IPS DF 6.9 (cell line): ENCODE measurements at places on chromosomes 2 and 18.

DNA sequence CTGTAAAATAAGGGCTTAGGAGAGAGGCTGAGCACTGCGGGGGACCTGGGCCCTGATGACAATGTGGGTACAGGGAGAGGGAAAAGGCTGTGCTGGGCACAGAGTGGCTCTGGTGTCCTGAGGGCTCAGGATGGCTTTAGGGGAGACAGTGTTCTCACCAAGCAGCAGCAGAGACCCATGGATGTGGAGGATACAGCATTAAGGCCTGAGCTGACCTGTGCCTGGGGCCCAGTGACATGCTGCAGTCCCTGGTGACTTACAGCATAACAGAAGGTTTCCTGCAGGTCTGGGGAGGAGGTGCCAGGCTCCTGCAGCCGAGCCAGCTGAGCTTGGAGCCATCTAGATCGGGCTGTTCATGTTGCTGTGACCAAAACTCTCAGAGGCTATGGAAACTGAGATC is 191.3 kb upstream of the SMAD2 start:
- H3K4me3 ChIP-seq = no peak overlapping the region
- no peaks in the 10 kb centered on the region for H3K27me3 ChIP-seq
- DNase-seq = no peak
- H3K36me3 ChIP-seq = no peaks in the 10 kb centered on the region
- H3K27ac ChIP-seq = no peak overlapping the region

DNA sequence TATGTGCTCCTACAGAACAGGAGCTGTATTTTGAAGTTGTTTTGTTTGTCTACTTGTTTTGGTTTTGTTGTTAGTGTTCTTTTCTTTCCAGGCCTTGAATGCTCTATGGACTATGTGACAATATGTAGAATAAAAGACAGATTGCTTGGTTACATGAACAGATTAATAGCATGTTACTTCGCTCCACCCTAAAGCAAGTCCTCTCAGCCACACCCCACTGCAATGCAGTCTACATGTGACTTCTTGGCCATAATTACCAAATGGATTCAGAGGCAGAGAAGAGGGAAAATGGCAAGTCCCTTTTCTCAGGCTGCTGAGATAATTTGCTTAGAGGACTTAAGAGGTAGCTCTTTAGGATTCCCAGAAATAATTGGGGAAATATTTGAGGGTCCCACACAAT is 123.2 kb upstream of the CYP1B1 start:
- H3K4me1 ChIP-seq = no peaks in the 10 kb centered on the region
- DNase-seq = no peak
- no peak overlapping the region for H3K4me3 ChIP-seq
- no peaks in the 10 kb centered on the region for H3K36me3 ChIP-seq
- no peak overlapping the region for H3K27ac ChIP-seq
- H3K27me3 ChIP-seq = no peaks in the 10 kb centered on the region

DNA sequence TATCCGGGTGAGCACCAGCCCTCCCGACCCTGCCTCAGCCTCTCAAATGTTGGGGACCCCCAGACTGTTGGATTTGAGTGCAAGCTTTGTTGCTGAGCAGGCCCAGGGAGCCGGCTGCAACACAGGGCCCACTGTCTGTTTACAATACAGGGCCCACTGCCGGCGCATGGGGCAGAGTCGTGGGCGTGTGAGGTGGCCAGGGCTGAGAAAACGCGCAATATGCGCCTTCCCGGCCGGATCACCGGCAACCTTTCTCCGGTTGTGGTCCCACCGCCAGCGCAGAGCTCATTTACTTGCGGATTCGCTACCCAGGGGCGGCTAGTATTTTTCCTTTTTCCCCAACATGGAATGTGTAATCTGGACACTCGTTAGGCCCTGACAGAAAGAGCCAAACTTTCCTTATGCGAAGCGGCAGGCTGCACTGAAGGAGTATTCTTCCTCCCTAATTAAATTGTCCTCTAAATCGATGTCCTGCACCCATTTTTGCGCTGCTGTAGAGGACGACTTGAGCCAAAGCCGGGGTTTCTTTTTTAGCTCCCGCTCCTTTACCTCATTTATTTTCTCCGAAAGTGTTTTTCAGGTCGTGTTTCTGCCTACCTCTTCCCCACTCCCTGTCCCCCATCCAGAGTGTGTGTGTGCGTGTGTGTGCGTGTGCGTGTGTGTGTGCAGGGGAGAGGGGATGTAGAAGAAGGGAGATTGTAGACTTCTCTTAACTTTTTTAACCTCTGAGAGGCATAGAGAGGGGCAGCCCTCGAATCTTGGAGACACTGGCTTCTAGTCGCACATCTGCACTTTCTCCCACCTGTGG is 2.7 kb downstream of the OTX1 start:
- H3K27me3 ChIP-seq = peaks cover 81% of the 10 kb centered on the region
- H3K27ac ChIP-seq = no peak overlapping the region
- peaks cover 4% of the 10 kb centered on the region; the same call in 1 of the 2 replicates for H3K36me3 ChIP-seq
- DNase-seq = no peak
- H3K4me3 ChIP-seq = no peak overlapping the region; the same call in 1 of the 2 replicates

- no peak overlapping the region for H3K27ac ChIP-seq
- peaks cover 33% of the 10 kb centered on the region for H3K36me3 ChIP-seq
- H3K27me3 ChIP-seq = no peaks in the 10 kb centered on the region
- no peak for DNase-seq
Observed at GRCh38 chr18:79736230-79736629, 56.6 kb downstream of the CTDP1 start.

- DNase-seq = no peak
- H3K4me3 ChIP-seq = peak overlapping the region; percentile 55
- no peaks in the 10 kb centered on the region for H3K36me3 ChIP-seq
- peaks cover 13% of the 10 kb centered on the region for H3K27me3 ChIP-seq
- peaks cover 2% of the 10 kb centered on the region; the same call in 1 of the 2 replicates for H3K4me1 ChIP-seq
Observed at GRCh38 chr18:10454681-10455557, 484 bp downstream of the APCDD1 start.

DNA sequence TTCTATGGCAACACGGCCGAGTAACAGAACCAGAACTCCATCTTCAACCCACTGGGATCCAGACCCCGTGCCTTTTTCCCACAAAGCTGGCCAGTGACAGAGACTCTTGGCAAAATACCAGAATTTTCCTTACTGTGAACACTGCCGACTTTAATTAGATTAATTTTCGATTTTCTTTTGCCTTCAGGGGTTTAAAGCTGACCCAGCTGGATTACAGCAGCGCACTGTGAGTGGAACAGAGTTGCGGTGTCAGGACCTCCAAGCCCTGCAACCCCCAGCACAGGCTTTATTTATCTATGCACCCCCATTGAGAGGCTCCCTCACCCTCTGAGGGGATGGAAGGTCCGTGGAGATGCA is 36.4 kb downstream of the CTIF start:
- no peak overlapping the region for H3K27ac ChIP-seq
- H3K36me3 ChIP-seq = no peaks in the 10 kb centered on the region
- H3K4me3 ChIP-seq = no peak overlapping the region
- no peaks in the 10 kb centered on the region for H3K27me3 ChIP-seq
- peaks cover 1% of the 10 kb centered on the region for H3K4me1 ChIP-seq

DNA sequence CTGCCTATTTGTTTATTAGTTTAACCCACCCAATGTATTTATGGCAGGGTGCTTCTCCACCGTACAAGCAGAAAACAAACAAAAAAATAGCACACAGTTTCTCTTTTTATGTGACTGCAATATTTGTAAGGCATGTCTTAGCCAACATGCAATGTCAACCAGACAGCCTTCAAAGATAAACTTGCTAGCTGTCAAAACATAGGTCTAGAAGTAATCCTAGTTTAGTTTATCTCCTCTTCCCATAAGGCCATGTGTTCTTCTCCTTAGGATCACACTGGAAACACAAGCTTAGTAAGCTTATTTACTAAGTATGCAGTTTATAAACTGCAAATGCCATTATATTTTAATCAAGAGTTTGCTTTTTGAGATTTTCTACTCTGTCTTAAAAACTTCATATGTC is 75.6 kb downstream of the LDAH start:
- H3K4me3 ChIP-seq = no peak overlapping the region
- DNase-seq = no peak
- no peaks in the 10 kb centered on the region for H3K27me3 ChIP-seq
- H3K4me1 ChIP-seq = no peaks in the 10 kb centered on the region
- no peak overlapping the region for H3K27ac ChIP-seq
- no peaks in the 10 kb centered on the region for H3K36me3 ChIP-seq
